CD4-positive, alpha-beta T cell treated with Interleukin-6 at 100 ng/mL for 8 hours (primary cell): ENCODE measurements at places on chromosomes 7 and 10.

- no peak for DNase-seq
Observed at GRCh38 chr10:94315024-94315451, 47.7 kb downstream of the NOC3L start.

DNA sequence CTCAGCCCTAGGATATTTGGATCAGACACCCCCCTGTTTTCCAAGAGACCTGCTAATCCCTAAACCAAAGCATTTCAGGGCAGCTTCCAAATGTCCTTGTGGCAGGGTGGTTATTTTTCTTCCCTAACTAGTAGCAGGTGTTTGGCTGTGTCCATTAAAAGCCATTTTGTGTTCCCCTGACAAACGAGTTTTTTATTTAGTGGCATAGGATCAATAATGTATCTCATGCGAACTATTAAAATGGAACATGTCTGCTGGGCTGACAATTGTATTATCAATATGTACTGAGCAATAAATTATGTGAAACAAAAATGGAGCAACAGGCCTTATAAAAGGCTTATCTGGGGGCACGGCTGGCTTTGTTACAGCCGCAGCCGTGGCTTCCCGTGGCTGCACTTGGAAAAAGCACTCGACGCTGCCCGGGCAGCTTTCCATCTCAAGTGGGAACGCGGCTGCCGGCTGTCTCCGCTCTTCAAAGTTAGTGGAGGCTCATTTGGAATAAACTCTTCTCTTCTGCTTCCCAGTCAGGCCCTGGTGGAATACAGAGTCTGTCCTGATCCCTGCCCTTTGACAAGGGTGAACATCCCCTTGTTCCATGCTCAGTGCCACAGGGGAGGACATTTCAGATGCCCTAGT, 554.3 kb downstream of the TYW1 start:
- no peak for DNase-seq

DNA sequence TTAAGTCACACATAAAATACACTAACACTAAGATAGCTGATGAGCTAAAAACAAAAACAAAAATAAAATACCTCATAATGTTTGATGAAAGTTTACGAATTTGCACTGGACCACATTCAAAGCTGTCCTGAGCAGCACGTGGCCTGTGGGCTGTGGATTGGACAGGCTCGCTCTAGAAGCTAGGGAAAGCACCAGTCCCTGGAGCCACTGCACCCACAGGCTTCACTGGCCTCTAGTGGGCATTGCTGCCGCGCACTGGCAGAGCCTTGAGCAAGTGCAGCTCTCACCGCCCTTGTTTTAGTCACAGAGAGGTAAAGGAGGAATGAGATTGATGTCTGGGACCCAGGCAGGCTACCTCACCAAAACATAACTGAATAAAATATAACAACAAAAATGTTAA, 67.6 kb downstream of the PAX2 start:
- no peak for DNase-seq

GRCh38 chr7:105367458-105367857, 21.3 kb downstream of the SRPK2 start:
- no peak for DNase-seq

DNA sequence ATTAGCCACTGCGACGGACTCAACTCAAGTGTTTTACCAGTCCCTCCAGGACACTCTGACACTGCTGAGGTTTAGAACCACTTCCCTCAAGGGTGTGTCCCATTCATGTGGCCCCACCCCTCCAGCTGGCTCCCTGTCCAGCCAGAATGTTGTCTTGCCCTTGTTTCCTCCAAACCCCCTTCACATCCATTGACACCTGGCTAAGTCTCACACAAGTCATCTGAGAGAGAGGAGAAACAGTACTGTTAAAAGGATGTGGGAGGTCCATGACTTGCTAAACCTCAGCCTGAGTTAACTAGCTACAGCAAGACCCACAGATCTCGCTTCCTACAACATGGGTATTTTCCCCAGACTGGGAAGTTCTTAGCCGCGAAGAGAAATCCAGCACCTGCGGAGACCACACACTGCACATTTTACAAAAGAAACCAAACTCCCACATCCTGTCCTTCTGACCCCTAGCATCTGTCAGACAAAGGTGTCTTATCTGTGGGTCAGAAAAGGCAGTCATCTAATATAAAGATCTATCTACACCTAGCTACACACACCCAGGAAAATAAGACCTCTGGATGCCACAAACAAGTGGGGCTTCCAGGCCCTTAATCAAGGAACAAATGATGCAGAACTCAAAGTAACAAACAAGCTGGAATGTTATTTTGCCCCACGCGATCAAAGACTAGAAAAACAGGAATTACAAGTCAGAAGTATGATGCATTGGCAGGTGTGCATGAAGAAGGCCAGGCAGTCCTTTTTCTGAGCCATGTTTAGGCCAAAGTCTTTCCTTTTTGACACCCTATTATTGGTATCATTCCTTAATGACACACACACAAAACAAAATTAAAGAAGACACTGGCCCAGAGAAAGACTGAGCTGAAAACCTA, 13.9 kb downstream of the OSBPL3 start:
- DNase-seq = peak; percentile 28

DNA sequence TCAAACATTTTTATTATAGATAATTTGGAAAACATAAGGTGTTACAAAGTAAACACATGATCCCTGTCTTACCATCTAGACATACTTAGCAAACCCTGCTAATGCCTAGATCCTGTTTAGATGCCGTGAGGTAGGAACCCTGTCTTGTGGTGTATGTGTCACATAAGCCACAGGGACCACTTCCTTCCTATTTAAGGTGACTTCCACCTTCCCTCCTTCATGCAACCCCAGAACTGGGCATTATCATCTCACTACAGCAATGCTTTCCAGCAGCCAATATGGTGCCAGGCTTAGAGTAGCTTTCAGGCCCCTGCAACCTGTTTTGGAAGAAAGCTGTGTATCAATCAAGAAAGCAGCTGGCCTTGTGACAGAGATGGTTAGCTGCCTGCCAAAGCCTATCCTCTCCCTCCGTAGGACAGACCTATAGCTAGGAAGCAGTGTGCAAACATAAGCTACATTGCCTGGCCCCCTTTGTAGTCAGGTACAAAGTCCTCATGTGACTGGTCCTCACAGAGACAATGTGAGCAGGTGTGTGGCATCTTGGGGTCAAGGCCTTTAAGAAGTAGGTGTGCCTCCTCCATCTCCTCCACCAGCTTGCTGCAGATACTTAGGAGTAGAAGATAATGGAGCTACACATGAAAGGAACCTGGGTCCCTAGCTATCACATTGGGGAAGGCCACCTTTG, 146.8 kb downstream of the SPAG6 start:
- peak; percentile 21 for DNase-seq

DNA sequence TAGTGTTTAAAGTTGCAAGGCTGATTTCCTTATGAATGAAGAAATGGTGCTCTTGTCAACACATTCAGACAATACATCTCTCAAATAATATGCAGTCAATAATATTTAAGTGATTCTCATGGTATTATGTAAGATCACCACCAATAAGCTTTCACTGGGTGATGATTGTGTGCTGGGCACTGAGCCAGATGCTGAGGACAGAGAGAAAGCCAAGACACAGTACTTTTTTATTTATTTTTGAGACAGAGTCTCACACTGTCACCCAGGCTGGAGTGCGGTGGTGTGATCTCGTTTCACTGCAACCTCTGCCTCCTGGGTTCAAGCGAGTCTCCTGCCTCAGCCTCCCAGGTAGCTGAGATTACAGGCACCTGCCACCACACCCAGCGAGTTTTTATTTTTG, 130.6 kb upstream of the LSM8 start:
- no peak for DNase-seq

DNA sequence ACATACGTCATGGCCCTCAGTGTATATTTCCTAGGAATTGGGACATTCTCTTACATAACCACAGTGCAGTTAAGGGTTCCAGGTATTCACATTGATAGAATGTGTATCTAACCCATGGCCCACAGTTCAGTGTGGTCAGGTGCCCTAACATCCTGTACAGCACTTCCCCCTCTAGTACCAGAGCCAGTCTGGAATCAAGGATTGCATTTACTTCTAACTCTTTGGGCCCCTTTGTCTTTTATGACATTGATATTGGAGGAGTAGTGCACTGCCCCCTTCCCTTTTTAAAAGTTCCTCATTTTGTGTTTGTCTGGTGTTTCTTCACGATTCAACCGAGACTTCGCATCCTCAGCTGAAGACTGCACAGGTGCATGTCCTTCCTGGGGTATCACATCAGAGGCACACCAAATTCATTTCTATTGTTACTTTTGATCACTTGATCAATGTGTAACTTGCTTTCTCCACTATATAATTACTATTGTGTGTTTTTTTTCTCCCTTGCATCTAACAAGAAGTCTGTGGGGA, 22.4 kb upstream of the NPFFR1 start:
- DNase-seq = no peak

DNA sequence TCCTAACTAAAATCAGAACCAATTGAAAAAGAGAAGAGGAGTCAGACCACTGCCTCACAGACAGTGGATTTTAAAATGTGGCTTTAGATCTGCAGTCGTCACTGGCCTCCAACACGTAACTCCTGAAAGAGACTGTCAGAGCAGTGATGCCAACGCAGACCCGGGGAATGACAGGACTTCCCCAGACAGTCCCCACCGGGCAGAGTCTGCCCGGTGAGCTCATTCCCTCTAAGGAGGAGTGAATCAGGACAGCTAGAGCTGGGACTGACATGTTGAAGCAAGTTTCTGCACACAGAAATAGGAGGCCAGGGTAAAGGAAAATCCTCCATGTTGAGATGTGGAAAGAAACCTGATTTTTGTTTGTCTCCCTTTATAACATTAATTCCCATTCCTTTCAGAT, 105.0 kb downstream of the TES start:
- no peak for DNase-seq

GRCh38 chr7:131071786-131072504, 255.7 kb upstream of the MKLN1 start:
- DNase-seq = no peak

DNA sequence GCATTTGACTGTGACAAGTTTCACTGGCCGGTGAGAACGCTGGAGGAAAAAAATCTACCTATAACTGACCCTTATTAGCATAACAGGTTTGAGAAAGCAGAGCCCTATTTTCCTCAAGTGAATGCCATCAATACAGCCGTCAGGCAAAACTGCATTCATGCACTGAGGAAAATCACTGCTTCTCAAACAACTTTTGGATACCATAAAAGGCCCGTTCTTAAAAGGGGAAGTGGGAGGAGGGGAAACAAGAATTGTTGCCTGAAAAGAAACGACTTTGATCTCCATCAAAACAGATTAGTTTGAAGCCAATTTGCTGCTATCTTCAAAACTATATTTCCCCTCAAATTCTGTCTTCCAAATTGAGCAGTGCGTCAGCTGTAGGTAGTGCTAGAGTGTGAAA, 670.6 kb downstream of the PCDH15 start:
- no peak for DNase-seq

DNA sequence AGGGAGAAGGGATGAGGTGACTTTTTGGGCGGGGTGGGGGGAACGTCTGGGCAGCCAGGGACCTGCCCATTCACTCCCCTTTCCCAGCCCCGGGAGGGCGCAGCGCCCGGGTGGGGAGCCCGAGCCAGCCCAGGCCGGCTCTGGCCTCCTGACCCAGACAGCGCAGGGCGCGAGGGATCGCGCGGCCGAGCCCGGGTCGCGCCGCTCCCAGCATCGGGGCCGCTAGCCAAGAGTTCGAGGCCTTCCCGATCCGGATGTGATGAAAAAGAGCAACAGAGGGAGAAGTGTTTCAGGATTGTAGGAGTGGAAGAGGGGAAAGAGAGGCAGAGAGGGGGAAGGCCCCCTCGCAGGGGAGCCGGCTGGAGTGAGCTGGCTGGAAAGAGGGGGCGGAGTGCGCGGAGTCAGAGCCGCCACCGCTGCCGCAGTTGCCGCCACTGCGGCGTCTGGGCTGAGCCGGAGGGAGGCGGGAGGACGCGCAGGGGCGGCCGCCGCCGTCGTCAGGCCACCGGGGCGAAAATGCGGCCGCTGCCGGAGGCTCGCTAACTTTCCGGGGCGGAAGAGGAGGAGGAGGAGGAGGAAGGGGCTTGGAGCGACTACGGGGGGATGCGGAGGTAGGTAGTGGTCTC, at the start of gene MDFIC:
Gene MDFIC, plus strand, starts transcription at position 69 of the 626 bp plus-strand sequence. CDS start 940 bp downstream, outside the sequence.
- peak; percentile 33 for DNase-seq

DNA sequence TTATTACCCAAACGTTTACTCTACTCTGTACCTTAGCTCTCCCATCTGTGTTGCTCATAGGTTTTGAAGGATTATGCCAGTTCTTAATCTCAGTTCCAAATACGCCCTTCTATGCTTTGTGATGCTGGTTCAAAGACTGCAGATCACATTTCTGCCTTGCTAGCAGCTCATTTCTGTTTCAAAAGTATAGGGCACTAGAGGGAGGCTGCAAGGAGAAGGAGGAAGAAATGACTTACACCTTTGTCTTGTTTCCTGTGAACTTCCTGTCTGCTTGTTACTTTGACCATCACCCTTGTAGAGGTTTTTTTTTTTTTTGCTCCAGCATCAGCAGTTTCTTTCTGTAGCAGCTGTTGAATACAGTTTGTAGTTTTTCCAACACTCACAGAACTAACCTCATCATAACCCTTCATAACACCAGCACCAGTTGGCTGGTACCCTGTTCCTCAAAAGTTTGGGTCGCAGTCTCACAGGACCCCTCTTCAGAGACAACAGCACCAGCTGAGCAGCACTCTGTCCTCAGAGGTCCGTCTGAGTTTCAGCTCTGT, 16.5 kb downstream of the SLK start:
- DNase-seq = peak; percentile 49

- DNase-seq = no peak
Observed at GRCh38 chr7:123415625-123416024, 118.8 kb downstream of the IQUB start.

DNA sequence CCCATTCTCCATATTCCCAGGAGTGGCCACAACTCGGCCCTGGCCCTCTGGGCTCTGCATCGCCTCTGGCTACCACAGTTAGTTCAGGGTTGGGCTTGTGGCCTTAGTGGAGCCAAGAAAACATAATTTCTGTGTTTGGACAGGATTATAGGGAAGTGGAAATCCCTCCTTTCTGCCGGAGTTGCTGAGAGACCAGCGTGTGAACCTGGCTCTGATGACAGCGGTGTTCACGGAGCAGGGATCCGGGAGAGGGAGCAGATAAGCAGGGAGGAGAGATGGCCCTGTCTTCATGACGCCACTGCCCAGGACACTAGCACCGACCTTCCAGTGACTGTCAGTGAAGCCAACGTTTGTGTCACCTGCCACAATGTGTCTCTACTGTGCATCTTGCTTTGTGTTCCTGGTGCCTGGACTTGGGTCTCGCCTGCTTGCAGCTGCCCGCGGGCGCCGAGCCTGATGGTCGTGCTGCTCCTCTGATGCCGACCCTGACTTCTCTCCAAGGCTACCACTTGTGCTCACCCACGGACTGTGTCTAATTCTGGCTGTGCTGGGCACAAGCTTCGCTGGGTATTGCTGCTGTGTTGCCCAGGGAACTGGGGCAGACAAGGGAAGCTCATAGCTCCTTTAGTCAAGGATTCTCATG, 67.0 kb upstream of the VIPR2 start:
- no peak for DNase-seq

- no peak for DNase-seq
Observed at GRCh38 chr7:15313361-15313760, 248.5 kb downstream of the AGMO start.

DNA sequence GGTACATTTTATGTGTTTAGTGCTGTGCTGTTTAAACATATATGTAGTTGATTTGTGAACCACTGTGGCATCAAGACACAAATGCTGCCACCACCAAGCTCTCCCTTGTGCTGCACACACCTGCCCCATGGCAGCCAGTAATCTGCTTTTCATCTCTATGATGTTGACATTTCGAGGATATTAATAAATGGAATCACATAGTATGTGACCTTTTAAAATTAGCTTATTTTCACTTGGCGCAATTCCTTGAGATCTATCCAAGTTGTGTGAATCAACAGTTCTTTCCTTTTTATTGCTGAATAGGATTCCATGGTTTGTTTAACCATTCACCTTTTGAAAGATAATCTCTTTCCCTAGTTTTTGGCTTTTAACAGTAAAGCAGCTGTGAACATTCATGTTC, 73.1 kb downstream of the BMPR1A start:
- no peak for DNase-seq

GRCh38 chr10:64430690-64431323, 909.6 kb downstream of the REEP3 start:
- no peak for DNase-seq
